ENCODE measurements at places on chromosomes 5 and 9.

DNA sequence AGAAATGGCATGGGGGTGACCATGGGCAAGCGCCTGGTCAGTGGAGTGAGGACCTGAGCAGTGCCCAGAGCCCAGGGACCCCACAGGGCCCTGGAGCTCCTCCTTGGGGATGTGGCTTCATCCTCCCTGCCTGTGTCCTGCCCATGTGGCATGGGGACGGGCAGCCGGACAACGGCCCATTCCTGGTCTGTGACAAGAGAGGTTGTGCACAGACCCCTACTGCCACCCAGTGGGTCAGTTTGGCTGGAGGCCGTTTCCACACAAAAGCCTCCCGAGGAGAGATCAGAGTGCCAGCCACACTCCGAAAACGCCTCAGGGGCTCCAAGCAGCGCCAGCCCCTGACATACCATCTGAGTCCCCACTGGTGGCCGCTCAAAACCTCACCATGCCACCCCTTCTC lies 19.8 kb downstream of the SLC6A18 start:
- DNase-seq = no peak

- no peak for DNase-seq
These were observed 106.5 kb downstream of the GLIS3 start for GRCh38 chr9:4193391-4193790.

DNA sequence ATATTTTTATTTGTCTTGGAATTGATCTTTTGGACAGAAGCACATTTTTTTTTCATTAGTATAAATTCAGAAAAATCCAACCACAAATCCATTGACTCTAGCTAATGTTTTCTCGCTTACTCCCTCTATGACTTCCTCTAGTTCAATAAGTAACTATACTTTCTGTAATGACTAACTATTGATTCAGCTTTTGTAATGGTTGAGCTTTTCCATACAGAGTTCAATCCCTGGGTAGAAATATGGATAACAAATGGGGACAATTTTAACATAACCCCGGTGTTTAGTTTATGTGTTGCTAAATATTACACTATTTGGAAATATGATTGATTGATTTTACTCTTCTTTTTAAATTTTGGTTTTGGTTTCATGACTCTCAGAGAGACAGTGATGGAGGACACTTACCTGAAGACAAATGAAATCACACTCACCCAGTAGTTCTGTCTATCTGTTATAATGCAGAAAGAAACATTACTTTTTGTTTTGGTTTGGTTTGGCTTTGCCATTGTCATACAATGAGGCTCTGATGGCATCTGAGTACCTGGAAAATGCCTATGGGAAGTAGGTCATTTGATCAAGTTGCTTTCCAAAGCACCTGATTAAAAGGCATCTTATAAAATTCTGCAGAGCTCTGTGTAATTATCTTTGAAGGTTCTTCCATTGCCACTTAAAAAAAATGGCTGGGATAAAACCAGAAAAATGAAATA lies 309.7 kb upstream of the MPDZ start:
- no peak for DNase-seq

GRCh38 chr5:143613329-143613728 lies 198.6 kb upstream of the HMHB1 start:
- DNase-seq = no peak

DNA sequence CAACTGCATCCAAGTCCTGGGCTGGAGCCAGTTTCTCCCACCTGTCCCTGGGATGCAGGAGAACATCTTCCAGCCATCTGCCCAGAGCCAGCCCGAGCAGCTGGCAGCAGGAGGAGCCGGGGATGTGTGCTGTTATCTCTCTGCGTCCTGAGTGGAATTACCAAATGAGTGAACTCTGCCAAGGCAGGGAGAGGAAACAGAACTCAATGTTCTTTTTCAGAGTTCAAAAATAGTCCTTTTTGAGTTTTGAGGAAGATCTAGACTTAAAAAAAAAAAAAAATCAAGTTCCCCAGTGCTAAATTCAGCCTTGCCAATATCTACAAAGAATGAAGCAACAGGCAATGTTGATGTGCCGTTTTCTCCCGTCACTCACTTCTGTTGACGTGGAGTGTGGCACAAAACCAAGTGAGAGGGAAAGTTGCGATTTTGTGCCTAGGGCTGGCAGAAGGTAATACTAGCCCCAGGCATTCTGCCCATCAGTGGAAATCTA lies 56.2 kb downstream of the TMOD1 start:
- DNase-seq = no peak

- DNase-seq = no peak
These were observed 78.2 kb downstream of the GTF3C4 start for GRCh38 chr9:132748450-132748849.

All from effector CD4-positive, alpha-beta T cell (primary cell).